GM12864 (cell line): ENCODE measurements at places on chromosomes 7 and 10.

GRCh38 chr7:107631588-107632491 is 28.8 kb upstream of the SLC26A4 start:
- no peak for DNase-seq

DNA sequence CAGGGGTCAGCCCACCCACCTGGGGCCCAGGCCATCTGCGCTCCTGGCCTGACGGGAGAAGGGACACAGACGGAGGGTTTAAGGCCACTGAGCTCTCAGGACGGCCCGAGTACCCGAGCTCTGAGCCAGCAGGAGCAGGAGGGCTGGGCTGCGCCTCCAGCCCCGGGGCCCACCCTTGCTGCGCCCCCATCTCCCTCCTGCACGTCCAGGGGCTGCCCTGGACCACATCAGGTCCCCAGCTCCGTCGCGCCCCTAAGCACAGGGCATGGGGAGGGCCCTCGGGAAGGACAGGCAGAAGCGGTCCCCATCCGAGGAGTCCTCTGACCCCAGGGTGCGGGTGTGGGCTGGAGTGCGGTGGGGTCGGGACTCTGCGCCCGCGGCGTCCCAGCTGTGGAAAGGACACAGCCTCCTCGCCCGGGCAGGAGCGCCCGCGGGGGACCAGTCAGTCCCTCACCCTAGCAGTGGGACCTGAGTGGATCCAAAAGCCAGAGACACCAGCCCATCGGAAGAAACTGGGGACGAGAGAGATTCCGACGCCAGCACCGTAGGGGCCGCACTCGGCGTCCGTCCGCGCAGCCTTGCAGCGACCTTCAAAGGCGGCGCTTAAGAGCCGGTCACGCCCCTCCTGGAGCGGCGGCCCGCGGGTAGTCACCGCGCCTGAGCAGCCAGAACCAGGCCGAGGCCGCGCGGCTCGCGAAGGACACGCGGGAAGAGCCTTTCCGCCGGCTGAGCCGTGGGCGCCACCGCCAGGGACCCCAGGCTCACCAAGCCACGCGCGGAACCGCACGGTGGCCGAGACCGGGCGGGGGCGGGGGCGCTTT is 15.9 kb downstream of the CAMK2B start:
- DNase-seq, result no peak

GRCh38 chr7:85186083-85186520 is 754 bp downstream of the SEMA3D start:
- no peak for DNase-seq

- no peak for DNase-seq
These were observed 605.3 kb upstream of the FOXK1 start for GRCh38 chr7:4076701-4077294.

- DNase-seq, result no peak
These were observed 463.2 kb upstream of the GALNT17 start for GRCh38 chr7:70668606-70669358.

- DNase-seq, result no peak
These were observed 644 bp downstream of the PPP1R35 start for GRCh38 chr7:100435401-100436304.

DNA sequence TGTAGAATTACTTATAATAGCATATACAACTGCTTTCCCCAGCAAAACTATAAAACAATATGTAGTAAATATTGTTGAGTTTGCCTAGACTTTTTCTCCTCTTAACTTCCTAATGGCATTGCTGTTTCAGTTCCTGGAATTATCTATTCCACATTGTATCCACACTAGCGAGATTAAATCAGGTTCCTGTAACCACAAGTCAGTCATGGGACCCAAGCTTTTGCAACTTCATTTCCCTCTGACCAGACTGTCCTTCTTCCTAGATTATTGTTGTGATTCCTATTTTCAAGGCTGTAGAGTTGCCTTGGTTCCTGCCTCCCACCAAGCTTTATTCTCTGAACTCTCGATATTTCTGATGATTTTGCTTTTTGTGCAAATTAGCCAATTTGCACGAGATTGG is 173.3 kb upstream of the ZNF804B start:
- DNase-seq, result no peak

DNA sequence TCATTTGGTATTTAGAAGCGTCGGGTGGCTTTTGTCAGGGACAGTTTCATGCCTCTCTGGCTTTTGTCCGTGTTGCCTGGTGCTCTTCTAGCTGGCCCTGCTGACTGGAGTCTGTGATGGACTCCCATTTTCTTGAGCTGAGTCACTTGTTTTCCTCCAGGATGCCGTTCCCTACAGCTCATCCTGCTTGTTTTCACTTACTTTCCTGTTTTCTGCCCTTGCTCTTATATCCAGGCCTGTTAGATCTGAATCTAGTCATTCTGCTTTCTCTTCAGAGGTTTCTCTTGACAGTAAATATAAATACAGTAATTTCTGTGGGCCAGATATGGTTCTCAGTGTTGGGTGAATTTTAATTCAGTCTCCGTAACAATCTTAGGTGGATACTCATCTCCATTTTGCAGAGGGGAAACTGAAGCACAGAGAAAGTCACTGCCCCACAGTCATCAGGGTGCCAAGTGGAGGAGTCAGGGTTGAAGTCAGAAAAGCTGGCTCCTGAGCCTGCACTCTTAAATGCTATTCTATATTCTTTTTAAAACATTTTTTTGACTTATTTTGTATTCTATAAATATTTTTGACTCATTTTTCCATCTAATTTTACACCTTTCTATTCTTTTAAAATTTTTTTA is 85.4 kb downstream of the CCNY start:
- no peak for DNase-seq

DNA sequence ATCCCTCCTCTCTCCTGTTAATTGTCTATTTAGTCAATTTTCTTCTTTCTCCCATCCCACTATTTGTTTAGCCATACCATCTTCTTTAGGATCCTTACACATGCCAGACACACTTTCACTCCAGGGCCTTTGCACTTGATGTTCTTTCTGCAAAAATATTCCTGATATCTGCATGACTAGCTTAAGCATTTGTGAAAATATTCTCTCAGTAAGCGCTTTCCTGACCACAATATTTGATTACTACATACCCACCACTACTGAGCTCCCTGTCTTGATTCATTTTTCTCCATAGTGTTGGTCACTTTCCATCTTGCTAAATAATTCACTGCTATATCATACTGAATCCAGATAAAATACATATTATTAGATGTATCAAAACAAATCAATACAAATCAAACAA is 75.1 kb downstream of the SEMA3D start:
- DNase-seq, result no peak

DNA sequence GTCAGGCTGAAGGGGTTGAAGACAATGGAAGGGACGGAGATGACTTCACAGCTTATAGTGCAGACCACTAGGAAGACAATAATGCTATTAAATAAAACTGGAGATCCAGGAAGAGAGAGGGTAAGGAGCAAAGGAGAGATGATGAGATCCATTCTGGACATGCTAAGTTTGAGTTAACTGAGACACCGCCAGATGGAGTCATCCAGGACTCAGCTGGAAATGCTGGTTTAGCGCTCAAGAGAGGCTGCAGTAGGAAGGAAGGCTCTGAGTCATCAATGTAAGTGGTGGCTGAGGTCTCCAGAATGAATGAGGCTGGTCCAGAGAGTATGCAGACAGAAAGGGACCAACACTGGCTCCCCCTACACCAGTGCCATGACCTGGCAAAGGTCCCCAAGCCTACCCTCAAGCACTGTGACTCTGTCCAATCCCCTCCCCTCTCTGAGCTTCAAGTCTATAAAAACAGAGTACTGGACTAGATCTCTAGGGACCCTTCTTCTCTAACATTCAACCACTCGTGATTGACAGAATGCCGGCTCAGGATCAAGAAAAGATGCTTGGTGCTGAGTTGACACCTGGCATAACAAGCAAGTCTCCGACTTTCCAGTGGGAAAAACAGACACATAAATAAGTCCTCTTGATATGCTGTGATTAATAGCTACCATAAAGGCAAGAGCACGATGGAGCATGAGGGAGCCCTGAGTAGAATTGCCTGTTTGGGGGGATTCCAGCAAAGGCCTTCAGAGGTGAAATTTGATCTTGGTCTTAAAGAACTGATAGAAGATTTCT is 8.9 kb downstream of the GFRA1 start:
- DNase-seq, result no peak

DNA sequence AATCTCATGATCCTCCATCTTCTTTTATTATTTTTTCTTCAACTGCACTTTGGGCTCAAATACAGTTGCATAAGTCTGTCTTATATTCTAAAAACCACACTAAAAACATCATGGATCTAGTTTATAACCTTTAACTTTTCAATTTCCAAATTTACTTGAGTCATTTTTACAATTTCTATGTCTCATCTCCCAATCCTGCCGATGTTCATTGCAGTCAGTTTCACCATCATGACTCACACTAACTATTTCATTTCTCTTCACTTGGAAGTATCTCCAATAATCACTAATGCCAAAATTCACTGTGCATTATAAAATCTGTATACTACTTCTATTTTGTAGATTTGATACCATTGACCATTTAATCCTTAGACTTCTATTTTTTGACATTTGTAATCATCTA is 806.9 kb upstream of the SORCS1 start:
- DNase-seq, result no peak

- DNase-seq, result no peak
These were observed 159.3 kb downstream of the SH3PXD2A start for GRCh38 chr10:103696094-103696410.

DNA sequence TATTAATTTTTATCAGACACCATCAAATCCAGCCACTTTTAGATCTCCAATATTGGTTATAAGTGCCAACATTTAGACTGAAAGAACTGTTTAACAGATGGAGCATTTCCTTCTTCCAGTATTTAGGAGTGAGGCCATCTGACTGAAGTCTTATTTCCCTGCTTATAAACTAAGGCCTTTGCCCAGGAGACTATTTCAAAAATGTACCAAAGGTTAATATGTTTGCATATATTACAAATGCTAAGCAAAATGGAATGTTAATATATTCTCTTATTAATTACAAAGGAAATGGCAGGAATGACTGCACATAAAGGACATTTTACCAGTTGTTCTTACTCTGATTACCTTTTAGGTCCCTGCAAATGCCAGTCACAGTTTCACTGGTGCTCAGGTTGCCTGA is 238.9 kb upstream of the PLXNA4 start:
- DNase-seq, result no peak

DNA sequence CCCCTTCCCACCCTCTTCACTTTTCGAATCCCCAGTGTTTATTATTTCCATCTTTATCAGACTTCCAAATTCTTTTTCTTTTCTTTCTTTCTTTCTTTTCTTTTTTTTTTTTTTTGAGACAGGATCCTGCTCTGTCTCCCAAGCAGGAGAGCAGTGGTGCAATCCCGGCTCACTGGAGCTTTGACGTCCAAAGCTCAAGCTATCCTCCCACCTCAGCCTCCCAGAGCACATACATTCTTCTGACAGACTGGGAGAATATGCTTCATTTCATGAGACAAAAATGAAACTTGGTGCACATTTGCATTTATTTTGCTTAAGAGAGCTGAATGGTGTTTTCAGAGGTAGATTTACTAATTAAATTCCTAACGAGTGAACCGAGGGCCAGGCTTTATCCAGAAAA is 80.1 kb upstream of the FZD8 start:
- DNase-seq, result no peak

DNA sequence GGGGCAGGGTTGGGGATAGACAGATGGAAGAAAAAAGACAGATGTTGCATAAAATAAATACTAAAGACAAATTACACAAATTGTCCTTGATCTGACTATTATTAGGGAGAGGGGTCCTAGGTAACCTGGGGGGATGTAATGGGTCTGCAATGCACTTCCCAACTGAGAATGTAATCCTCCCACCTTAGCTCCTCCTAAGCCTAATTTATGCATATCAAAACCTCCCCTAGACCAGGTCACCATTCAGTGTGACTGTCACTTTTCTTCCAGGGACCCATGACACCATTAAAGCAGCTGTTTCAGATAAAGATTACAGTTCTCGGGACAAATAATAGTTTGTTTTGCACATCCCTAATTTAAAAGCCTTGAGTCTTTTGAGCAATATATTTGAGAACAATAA is 133.9 kb upstream of the FEZF1 start:
- no peak for DNase-seq

- no peak for DNase-seq
These were observed 875.5 kb downstream of the NRG3 start for GRCh38 chr10:82750538-82750937.

DNA sequence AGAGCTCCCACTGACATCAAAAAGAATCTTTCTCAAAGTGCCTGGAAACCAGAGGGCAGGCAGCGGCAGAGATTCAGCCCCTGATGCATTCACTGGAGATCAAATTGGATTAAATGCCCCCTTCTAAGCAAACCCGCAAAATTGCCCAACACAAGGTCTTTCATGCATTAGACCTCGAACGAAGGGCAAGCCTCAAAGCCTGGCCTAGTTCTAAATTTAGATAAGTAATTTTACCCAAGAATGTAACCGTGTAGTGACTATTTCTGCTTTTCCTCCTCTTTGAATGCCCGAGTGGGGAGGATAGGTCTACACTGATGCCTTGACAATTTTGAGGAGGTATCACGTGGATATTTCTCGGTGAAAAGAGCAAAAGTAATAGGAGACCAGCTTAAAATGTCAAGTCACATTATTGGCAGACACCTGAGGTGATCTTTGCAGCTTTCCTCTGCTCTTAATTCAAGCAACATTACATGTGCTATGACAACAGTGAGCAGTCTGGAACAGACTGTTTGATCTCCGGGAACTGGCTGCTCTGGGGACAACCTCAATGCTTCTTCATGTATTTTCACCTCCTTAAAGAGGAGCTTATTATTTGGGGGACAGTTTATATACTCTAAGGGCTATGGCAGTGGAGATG is 1263.5 kb upstream of the AUTS2 start:
- DNase-seq, result no peak

GRCh38 chr7:24870766-24871165 is 109.2 kb downstream of the OSBPL3 start:
- DNase-seq, result no peak

DNA sequence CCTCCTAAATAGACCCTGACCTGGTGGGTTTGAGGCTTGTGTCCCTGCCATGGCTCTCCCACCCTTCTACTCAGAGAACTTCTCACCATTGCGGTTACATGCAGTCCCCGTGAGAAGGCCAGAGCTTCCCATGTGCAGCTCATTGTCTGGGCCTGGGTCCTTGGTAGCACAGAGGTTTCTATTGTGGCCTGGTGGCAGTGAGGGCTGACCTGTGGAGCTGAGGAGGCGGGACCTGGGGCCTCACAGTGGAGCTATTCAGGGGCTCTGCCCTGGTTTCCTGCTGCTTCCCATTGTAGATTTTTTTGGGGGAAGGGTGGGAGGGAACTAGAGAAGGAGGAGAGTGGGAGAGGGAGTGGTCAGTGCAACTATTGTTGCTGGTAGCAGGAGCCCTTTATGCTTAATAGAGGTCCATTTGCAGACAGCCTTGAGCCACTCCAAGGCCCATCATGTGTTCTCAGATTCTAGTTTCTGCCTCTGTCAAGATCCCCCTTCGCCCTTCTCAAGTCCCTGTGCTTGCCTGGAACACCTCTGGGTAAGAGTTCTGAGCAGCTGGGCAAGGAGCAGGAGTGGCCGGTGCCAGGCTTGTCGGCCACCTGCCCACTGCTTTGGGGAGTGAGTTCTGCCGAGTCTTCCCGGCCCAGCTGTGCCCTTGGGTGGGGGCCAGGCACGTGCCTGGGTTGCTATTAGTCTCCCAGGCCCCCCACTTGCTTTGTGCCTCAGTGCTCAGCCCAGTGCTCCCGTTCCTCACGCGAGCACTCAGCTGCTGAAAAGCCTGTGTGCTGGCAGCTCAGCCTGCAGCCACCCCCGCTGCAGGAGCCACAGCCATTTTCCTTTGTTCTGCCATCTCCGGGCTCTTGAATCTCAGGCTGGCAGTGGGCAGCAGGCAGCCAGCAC is 10.7 kb downstream of the TSPAN14 start:
- DNase-seq, result no peak

GRCh38 chr7:127089146-127089545 is 163.6 kb downstream of the GRM8 start:
- no peak for DNase-seq

GRCh38 chr10:71708301-71708703 is 11.3 kb downstream of the C10orf105 start:
- DNase-seq, result no peak
